Type B pancreatic cell (in vitro differentiated cells): ENCODE measurements at places on chromosomes 7 and 10. TPM values are rescaled to one million over a fixed set of nuclear protein-coding genes. Genes with fewer than 3 reads are reported as not detected.

The MBL2 gene
- not detected in 2 replicates for total RNA-seq

The CCDC172 gene
- not detected in 2 replicates for total RNA-seq

The CADPS2 gene
- 6.6 and 10.1 TPM in 2 replicates for total RNA-seq

The PNLIPRP3 gene
- total RNA-seq: not detected in 2 replicates

- no peak for DNase-seq
Measured at GRCh38 chr10:99630433-99630832, 10.2 kb upstream of the SLC25A28 start.

- DNase-seq: no peak
Measured at GRCh38 chr10:88515235-88515634, 67.9 kb downstream of the RNLS start.

GRCh38 chr10:69963835-69964710 lies 88.6 kb upstream of the MACROH2A2 start:
- DNase-seq: peak; percentile 64

GRCh38 chr10:101228966-101229265 lies 347 bp downstream of the LBX1 start:
- no peak for DNase-seq

DNA sequence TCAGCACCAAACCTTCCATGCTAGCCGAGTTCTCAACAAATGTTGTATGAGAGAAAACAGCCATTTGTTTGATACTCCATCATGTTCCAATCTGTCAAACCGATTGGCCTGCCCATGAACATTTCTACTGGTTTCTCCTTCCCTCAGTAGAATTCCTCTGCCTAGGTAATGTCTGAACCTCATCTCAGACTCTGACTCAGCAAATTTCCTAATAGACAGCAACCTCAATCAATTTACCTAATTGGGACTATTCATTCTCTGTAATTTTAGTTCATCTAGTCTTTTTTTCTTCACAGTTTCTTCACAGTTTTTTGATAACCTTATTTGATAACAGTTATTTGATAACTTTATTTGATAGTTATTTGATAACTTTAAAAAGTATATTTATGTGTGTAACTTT lies 585.1 kb downstream of the DNAJB9 start:
- no peak for DNase-seq
